ENCODE measurements at places on chromosomes 3 and 15.

GRCh38 chr3:13335059-13335458, 85.1 kb downstream of the NUP210 start:
- no peak for DNase-seq

DNA sequence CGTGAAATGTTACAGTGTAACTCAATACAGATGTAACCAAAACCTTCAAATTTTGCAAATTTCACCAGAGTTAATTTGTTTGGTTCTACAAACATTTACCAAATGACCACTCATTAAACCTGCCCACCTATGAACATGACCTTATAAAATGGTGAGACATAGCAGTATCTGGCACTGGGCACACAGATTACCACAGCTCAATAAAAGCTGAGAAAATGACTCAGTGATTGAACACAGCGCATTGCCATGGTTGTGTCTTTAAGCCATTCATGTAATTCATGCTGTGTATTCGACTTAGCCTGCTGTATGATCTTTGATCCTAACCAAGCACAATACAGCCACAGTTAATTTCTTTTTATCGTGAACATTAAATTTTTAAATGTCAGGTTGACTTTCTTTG, 11.3 kb downstream of the PPARG start:
- no peak for DNase-seq

DNA sequence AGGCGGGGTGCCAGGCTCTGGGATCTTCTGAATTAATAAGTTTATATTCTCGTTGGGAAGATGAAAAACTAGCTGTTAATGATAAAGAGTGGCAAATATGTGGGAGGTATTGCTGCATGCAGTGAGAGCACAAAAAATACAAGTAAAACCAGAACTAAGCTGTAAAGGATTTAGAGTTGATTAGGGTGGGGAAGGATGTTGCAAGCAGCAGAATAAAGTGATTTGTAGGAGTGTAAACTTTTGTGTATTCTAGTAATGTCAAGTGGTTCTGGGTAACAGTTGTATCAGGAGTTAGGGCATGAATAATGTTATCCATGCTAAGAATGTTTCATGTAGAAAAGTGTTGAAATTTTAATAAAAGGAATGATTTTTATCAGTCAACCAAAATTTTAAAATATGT, 18.1 kb downstream of the CRYBG3 start:
- no peak for DNase-seq

GRCh38 chr3:54882129-54882833, 45.6 kb downstream of the LRTM1 start:
- DNase-seq: no peak

DNA sequence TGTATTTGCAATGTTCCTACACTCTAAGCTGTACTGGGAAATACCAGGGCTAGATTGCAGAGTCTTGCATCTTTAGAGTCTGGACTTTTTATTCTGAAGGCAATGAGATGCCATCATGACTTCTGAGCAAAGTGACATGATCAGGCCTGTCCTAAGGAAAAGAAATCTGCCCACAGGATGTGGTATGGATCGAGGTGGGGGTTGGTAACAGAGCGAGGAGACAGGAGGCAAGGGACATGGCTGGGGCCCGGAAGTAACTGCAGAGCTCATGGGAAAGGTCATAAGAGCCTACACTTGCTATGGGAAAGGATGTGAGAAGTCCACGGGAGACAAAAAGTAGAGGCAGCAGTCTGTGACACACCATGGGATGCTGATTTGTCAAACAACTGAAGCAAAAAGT, 121.5 kb downstream of the OXNAD1 start:
- DNase-seq: no peak

DNA sequence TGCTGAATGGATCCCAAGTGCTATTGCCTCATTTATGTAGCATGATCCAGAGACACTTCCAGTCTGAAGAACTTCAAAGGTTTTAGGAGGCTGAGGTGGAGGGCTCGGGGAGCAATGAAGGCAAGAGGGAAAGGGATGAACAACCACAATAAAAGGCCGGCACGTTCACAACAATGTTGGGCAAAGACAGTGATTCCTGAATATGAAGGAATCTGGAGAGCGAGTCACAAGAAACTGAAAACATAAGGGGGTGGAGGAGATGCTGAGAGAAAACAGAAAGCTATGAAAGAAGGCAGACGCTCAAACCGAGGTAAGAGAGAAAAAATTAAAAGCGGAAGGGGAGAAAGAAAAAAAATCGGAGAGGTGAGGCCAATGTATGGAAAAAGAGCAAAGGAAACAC, 120.1 kb downstream of the GREM1 start:
- no peak for DNase-seq

DNA sequence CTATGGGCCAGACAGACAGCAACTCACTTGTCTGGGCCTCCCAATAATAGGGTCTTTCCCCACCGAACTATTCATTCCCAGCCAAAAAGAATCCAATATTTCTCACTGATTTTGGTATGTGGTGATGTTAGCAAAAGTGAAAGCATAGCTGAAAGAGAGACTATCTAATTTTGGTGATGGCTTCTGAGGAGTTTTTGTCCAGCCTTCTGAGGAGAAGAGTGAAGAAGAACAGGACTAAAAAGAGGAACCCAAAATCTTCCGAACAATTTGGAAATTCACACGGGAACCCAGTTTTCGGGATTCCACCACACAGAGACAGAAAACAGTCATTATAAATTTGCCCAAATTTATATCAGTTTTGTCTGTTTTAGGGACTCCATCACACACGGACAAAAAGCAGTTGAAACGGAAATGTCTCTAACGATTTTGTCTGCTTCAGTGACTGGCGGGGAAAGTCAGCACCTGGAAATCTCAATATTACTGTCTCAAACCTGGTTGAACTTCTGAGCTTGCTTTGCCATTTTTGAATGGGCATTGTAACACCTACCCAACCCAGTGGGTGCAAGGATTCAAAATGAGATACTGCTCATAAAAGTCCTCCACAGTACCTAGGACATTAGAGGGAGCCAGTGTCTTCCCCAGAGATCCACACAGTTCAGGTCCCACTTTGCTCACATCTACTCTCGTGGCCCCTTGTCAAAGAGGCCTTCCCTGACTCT, 9.1 kb downstream of the CD80 start:
- no peak for DNase-seq

DNA sequence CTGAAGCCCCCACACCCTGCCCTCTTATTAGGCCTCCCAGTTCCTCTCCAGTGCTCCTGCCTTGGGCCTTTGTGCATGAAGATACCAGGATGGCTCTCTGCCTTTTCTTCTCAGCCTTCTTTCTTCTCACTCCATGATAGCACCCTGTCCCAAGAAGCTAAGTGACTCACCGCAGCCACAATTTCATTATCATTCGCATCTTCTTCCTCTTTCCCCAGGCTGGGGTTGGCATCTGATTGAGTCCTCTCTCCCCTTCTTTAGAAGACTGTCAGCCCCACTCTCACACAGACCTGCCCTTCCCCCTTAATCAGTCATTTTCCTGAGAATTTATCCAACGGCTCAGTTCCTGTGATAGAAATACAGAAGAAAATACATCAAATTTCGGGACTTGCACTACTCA, 102.0 kb downstream of the STAC start:
- DNase-seq: no peak

DNA sequence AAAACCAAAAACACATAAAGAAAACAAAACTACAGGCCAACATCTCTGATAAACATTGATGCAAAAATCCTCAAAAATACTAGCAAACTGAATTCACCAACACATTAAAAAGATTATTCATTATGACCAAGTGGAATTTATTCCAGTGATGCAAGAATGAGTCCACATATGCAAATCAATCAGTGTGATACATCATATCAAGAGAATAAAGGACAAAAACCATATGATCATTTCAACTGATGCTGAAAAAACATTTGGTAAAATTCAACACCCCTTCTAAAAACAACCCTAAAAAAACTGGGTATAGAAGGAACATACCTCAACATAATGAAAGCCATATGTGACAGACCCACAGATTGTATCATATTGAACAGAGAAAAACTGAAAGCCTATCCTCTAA, 265.6 kb upstream of the DCBLD2 start:
- DNase-seq: no peak

GRCh38 chr3:1348547-1348946, 255.7 kb downstream of the CNTN6 start:
- no peak for DNase-seq

DNA sequence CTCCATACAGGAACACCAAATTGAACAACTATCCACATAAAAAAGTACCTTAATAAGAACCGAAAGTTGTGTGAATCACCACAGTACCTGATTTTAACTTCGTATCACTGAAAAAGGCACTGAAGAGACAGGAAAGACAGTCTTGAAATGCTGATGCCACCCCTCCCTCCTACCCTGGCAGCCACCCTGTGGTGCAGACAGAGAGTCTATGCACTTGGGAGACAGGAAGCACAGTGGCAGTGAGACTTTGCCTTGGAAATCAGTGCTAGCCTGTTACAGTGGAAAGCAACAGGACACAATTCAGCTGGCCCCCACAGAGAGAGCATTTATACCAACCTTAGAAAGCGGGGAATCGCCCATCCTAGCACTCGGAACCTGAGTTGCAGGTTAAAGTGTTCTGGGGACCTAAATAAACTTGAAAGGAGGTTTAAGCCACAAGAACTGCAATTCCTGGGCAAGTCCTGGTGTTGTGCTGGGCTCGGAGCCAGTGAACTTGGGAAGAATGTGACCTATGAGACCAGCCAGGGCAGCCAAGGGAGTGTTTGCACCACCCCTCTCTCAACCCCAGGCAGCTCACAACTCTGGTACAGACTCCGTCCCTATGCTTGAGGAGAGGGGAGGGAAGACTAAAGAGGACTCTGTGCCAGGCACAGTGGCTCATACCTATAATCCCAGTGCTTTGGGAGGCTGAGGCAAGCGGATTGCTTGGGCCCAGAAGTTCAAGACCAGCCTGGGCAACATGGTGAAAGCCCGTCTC, 240.1 kb downstream of the ISL2 start:
- no peak for DNase-seq

GRCh38 chr15:39868396-39868795, 51.7 kb downstream of the GPR176 start:
- DNase-seq: no peak

DNA sequence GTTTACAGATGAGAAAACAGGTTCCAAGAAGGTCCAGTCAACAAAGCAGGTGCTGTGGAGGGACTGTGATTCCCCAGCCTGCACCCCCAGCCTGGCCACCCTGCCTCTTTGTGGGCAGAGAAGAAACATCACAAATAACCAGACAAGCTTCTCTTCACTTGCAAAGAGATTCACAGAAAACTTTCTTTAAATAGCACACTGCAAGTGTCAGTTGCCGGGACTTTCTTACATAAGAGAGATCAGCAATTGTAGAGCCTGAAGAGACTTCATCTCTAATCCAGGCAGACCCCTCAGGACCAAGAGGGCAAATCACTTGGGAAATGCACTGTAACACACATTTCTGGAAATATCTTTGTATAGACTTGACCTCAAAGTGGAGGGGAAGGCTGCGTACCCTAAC, 207.9 kb upstream of the CHRNA7 start:
- no peak for DNase-seq

Measured in ELF-1 (cell line).